Stimulated activated naive CD4-positive, alpha-beta T cell (primary cell): ENCODE measurements at places on chromosomes 5 and 9.

DNA sequence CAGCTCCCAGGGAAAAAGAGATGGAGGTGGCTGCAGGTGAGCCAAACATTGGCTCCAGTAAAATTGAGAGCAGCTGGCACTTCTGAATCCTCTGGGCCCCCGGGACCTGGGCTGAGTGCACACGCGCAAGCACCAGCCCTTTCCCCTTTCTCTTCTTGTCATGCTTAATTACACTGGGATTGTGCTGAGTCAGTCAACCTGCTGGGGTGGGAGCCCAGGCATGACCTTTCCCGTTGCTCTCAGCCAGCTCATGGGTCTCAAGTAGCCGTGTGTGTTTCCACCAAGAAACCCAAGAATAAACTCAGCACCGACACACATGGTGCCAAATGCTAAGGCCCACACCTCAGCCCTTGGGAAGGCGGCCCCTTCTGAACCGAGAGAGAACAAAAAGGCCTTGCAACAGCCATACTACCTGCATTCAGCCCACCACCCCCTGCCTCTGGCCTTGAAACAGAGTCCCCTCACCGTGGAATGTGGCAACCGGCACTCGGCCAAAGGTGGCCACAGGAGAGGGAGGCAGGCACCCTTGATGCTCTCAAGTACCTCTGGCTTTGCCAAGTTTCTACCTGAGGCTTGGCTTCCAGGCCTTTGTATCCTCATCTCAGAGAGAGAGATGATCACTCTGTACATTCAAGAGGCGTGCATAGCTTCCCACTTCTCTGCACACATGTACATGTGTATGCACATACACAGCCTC lies 28.1 kb downstream of the SLIT3 start:
- no peak for DNase-seq

DNA sequence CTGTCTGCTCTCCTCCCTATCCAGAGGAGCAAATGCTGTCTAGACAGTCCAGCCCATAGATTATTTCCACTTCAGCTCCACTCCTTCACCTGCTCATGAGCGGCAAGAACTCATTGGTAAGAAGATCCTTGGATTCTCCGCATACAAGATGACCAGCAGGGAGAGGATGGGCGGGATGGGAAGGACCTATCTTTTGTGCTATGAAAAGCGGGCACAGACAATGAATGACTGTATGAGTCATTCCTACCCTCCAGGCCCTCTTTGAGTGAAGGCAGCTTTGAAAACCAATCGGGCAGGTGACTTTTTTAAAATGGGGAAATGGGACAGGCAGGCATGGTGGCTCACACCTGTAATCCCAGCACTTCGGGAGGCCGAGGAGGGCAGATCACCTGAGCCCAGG lies 49.4 kb downstream of the SMIM23 start:
- DNase-seq: no peak

DNA sequence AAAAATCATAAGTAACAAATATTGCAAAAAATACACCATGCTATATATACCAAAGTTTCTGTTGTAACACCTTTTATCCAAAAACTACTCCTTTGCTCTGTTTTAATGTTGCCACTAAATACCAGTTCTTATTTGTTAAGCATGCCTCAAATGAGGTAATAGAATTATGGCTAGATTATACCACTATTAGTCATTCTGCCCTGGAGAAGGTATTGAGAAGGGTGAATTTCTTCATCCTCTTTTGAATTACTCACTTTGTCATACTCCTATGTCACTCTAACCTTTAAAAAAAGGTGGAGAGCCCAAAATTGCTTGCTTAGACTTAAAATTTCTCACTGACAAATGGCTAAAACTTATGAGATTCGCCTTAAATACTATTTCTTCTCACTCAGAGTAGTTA lies 750.9 kb downstream of the MAT2B start:
- DNase-seq: no peak

GRCh38 chr9:89402695-89403427 lies 84.6 kb downstream of the SECISBP2 start:
- no peak for DNase-seq

GRCh38 chr5:177538876-177539275 lies 15.5 kb downstream of the FAM193B start:
- no peak for DNase-seq

- DNase-seq: no peak
These were observed 16.0 kb upstream of the IL33 start for GRCh38 chr9:6199596-6199995.

GRCh38 chr9:105414947-105415661 lies 32.7 kb upstream of the FSD1L start:
- peak; percentile 60 for DNase-seq

DNA sequence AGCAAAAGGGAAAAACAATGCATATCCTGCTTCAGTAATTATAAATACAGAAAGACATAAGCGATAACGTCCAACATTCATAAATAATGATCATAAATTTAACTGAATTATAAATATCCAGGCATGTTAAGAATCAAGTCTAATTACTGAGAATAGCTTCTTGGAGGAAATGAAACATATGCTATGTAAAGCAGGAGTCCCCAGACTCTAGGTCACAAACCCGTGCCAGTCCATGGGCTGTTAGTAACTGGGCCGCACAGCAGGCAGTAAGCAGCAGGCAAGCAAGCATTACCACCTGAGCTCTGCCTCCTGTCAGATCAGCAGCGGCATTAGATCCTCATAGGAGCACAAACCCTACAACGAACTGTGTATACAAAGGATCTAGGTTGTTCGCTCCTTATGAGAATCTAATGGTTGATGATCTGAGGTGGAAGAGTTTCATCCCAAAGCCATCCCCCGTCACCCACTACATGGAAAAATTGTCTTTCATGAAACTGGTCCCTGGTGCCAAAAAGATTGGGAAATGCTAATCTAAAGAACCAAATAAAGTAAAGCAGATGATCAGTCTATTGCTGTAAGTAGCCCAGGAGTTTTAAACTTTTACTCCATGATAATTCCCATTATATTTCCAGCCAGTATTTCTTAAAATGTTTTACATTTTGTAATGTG lies 50.4 kb downstream of the CERT1 start:
- DNase-seq: no peak

- DNase-seq: no peak
These were observed 564.6 kb upstream of the DMAC1 start for GRCh38 chr9:8364026-8364752.

DNA sequence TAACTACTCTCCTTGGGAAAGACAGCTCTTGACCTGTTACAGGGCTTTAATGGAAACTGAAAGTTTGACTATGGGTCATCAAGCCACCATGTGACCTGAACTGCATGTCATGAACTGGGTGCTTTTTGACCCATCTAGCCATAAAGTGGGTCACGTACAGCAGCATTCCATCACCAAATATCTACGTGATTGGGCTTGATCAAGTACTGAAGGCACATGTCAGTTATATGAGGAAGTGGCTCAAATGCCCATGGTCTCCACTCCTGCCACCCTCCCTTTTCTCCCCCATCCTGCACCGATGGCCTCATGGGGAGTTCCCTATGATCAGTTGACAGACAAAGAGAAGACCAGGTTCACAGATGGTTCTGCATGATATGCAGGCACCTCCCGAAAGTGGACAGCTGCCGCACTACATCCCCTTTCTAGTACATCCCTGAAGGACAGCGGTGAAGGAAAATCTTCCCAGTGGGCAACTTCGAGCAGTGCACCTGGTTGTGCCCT lies 7.3 kb upstream of the FCN1 start:
- no peak for DNase-seq

DNA sequence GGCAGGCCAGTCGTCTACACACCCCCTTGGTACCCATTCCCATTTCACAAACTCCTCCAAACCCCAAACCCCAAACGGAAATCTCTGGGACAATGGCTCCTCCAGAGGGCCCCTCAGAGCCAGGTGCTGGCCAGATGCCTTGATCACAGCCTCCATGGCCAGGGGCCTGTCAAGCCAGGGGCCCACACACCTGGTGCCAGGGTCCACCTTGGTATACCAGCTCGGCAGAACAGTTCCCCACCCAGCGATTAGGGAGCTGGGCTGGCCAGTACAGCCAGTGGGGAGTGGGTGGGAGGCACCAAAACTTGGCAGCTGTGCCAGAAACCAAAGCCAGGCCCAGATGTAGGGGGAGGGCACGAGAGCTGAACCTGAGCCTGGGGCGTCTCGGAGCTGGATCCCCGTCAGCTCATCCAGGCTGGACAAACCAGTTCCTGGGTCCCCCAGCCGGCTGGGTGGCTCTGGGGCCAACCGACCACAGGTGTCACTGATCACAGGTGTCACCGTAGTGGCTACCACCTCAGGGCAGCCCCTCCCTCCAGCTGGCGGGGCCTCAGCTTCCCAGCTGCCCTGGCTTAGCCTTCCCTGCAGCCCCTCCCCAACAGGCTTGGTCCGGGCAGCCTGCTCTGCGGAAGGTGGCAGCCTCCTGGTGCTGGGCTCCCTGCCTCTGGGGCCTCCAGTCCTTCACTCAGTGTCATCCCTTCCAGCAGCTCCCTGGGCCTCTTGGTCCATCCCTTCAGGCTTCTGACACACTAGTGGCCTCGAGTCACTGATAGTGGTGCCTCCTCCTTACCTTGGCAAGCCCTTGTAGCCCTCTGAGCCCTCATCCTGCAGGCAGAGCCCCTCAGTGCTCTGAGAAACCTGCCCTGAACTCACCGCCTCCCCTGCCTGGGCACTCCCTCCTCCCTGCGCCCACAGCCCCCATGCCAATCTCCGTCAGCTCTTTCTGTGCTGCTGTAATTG lies 6.6 kb upstream of the RMND5B start:
- DNase-seq: no peak

- DNase-seq: no peak
These were observed 145.0 kb upstream of the TNC start for GRCh38 chr9:115262952-115263351.

GRCh38 chr9:124479371-124479770 lies 27.8 kb downstream of the NR5A1 start:
- DNase-seq: no peak
